ENCODE measurements at places on chromosomes 6 and 20.

DNA sequence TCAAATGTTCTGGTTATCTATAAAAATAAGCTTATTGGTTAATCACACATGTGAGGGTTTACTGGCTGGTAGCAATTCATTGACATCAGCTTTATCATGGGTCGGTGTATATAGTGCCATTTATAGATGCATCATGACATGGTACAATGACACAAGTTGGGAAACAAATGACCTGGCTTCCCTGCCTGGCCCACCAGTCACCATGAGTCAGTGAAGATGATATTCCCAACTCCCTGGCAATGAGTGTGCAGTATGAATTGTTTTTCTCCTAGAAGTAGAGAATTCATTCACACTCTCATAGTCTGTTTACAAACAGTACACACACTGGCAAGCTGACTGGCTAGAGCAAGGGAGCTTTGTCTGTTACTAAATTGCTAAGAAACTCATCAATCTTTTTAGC, 37.2 kb upstream of the CALHM6 start:
- DNase-seq = peak; percentile 67

- no peak for DNase-seq
Measured at GRCh38 chr6:11311970-11312369, 79.5 kb upstream of the NEDD9 start.

DNA sequence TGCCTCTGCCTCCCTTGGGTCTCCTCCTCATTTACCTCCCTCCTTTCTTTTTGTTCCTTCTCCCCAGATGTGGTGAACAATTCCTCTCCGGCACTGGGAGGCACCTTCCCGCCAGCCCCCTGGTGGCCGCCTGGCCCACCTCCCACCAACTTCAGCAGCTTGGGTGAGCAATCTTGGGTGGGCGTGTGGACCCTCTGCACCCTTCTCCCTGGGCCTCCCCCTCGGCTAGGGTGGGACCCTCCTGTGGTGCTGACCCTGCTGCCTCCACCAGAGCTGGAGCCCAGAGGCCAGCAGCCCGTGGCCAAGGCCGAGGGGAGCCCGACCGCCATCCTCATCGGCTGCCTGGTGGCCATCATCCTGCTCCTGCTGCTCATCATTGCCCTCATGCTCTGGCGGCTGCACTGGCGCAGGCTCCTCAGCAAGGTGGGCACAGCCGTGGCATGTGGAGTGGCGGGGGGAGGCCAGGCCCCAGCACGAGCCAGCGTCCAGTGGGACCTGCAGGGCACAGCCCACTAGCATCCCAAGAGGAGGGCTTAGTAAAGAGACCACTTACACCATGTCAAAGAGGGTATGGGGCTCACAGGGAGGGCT, 8.8 kb downstream of the DDR1 start:
- DNase-seq = peak; percentile 80

DNA sequence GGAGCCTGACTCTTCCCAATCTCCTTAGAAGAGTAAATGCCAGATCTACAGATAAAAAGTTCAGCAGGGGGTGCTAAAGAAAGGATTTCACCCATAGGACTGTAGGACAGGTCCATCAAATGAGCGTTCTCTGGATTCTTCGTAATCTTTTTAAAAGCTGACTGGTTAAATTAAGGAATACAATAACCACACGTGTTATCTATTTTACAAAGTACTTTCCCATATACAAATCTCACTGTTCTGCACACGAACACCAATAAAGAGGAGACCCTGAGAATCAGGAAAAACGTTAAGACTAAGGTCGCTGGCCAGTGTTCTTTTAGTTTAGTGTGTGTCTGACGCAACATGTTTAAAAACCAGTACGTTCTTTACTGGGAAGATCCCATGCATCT, 542 bp downstream of the TUBE1 start:
- peak; percentile 81 for DNase-seq

GRCh38 chr6:16322666-16323312, 84.4 kb downstream of the GMPR start:
- peak; percentile 90 for DNase-seq

GRCh38 chr6:149044528-149044927, 273.0 kb upstream of the TAB2 start:
- DNase-seq = no peak

- peak; percentile 39 for DNase-seq
Measured at GRCh38 chr6:140071601-140072062, 697.2 kb upstream of the CITED2 start.

DNA sequence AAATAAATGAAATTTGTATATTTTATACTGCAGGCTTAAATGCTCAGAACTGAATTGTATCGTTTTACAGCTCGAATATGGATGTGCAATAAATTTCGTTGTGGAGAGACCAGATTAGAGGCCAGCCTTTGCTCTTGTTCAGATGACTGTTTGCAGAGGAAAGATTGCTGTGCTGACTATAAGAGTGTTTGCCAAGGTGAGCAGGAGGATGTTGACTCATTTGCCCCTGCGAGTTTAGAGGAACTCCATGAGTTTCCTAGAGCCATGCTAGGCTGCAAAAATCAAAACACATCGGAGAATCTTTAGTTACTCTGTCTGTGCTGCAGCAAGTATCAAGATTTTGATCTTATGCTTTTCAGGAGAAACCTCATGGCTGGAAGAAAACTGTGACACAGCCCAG, 15.4 kb downstream of the ENPP3 start:
- DNase-seq = no peak

- DNase-seq = no peak
Measured at GRCh38 chr6:146985111-146985510, 219.1 kb upstream of the STXBP5 start.

GRCh38 chr6:167858086-167858591, 31.4 kb downstream of the AFDN start:
- DNase-seq = no peak

DNA sequence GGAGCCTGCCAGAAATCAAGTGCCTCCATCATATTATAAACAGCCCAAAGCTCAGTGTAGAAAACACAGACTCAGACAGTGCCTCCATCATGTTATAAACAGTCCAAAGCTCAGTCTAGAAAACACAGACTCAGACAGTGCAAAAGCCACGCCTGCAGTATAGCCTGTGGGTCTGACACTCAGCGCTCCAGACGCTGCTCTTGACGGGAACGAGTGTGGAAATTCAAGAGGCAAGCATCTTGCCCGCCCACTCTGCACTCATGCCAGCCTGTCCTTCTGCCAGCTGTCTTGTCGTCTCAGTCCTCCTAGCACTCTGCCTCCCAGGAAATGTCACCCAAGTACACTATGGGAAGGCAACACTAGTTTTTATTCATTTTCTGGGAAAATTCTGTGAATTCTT, 274.2 kb upstream of the CDH4 start:
- DNase-seq = no peak

- DNase-seq = peak; percentile 58
Measured at GRCh38 chr20:63217706-63218105, 1.8 kb upstream of the YTHDF1 start.

- no peak for DNase-seq
Measured at GRCh38 chr6:16326971-16327776, 88.8 kb downstream of the GMPR start.

DNA sequence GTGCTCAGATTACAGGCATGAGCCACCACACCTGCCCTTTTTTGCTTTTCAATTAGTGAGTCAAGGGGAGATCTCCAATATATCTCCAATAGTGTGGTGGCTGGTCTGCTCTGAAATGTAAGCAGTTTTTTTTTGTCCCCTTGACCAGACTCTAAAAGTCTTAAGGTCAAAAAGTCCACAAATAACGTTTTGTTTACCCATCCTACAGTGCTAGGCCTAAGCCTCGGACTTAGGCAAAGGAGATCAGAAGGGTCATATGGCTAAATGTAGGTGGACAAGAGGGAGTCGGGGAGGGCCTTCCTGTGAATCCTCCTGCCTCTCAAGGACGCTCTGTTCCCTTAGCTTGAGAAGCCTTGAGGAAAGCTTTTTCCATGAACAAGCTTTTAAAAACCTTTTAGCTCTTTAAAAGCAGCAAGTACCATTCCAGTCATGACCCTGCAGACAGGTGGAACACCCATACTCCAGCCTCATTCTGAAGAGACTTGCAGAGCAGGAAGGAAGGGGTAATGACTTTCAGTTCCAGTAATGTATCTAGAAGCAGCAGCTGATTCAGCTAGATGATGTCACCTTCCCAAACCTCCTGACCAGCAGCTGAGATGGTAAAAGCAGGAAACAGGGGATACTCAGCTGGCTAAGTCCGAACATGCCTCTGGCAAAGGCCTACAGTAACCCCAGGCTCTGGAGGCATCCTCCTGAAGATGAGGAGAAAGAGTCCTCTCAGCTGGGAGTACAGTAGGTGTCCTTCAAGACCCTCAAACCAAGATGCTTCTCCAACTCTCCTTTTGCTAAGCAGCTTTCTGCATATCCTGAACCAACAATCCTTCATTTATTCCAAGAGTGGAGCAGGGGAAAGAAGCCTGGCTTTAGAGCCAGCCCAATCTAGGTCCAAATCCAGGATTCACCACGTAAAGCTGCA, 23.6 kb downstream of the BCL2L1 start:
- peak; percentile 97 for DNase-seq

- DNase-seq = no peak
Measured at GRCh38 chr6:104460738-104461483, 398.8 kb downstream of the HACE1 start.

DNA sequence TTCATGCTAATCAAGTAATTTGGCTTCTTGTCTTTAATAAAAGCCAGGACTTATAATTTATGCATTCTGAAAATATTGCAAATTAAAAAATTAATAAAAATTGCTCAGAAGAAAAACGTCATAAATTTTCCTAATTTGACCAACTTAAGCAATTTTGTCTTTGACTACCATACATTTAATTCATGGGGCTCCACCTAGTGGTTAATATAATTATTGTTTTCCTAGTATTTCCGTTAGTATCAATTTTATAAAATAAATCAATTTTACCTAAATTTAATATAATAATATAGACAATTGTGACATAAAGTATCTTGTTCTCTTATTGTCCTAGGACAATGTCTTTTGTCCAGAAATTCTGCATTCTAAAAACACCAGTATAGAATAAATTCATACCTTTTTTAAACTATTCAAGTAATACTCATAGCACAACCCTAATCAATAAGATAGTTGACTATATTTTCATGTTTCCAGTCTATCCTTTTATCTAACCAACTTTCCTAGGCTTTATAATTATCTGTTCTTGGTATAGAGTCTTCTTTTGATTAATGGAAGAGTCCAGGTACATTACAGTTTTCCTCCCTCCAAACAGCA, 319.9 kb downstream of the TRDN start:
- DNase-seq = no peak

- no peak for DNase-seq
Measured at GRCh38 chr6:134813146-134813545, 136.8 kb downstream of the ALDH8A1 start.

- peak; percentile 59 for DNase-seq
Measured at GRCh38 chr6:33018904-33019303, 9.5 kb upstream of the HLA-DOA start.

DNA sequence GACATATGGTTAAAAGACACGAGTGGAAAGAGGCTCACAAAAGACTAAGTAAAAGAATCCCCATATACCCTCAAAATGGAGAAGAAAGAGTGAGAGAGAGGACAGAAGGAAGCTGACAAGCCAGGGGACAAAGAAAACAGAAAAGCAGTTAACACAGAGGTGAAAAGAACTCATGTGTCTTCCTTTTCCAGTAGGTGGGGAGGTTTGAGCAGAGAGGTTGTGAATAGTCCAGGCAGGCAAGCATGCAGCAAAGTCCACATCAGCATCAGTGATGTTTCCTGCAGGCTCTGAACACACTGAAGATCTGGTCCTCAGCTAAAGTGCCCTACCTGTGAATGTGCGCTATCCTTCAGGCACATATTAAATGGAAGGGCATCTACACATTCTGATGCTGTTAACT, 196.5 kb upstream of the IRAK1BP1 start:
- no peak for DNase-seq

- no peak for DNase-seq
Measured at GRCh38 chr20:7608250-7608649, 332.0 kb downstream of the HAO1 start.

- DNase-seq = no peak
Measured at GRCh38 chr6:132330759-132331158, 70.5 kb downstream of the MOXD1 start.

- no peak for DNase-seq
Measured at GRCh38 chr20:39163993-39164392, 201.8 kb downstream of the DHX35 start.
